Stimulated activated CD4-positive, alpha-beta T cell treated with anti-CD3 and anti-CD28 coated beads, Interleukin-12 subunit alpha, Interleukin-12 subunit beta, amount 100 ng/mL, for 24 hours (primary cell): ENCODE measurements at places on chromosomes 6 and 20.

GRCh38 chr6:43669050-43669921, 18.3 kb downstream of the MRPS18A start:
- no peak for DNase-seq

GRCh38 chr20:29744071-29744470, 1513.4 kb upstream of the DEFB115 start:
- no peak for DNase-seq

DNA sequence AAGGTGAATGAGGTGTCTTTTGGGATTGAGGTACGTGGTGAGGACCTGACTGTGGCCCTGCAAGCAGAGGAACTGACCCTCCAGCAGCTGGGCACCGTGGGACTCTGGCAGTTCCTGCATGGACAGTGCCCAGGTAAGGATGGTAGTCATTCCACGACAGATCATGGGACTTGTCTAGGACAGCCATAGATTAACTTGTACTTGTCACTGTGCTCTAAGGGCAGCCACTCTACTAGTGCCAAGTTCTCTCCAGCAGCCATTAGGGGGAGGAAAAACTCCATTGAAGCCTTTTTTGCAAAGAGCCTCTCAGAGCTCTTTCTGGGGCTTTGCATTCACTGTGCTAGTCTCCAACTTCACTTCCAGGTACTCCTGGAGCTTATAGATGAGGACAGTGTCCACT, 20.4 kb downstream of the TAF11 start:
- DNase-seq = no peak

DNA sequence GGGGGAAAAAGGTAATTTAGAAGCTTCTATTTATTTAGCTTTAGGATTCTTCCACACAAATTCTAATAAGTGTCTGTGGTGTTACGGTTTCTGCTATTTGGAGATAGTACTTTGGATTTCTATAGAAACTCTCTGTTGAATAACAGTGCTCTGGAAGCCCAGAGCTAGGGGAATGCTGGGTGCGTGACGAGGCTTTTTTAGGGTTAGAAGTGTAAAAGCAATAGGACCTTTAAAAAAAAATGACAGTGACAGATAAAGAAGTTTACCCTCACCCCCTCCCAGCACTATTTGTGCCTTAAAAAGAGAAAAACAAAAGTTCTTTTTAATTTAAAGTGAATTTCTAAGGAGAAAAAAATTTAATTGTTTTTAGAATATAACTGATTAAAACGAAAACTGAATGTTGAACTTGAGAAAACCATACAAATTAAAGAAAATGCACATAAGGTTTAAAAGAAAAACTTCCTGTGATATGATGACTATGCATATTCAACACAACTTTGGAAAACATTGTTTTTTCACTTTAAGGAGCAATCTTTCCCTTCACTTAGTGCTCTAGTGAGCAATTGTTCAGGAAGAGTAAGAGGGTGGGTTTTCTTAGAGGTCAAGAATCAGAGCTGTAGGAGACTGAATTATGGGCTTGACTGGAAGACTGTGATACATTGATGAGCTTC, 89.6 kb upstream of the RIPOR2 start:
- DNase-seq = no peak

GRCh38 chr6:160160450-160160849, 38.8 kb downstream of the SLC22A1 start:
- DNase-seq = no peak

GRCh38 chr20:33569802-33570391, 80.0 kb downstream of the CBFA2T2 start:
- no peak for DNase-seq

DNA sequence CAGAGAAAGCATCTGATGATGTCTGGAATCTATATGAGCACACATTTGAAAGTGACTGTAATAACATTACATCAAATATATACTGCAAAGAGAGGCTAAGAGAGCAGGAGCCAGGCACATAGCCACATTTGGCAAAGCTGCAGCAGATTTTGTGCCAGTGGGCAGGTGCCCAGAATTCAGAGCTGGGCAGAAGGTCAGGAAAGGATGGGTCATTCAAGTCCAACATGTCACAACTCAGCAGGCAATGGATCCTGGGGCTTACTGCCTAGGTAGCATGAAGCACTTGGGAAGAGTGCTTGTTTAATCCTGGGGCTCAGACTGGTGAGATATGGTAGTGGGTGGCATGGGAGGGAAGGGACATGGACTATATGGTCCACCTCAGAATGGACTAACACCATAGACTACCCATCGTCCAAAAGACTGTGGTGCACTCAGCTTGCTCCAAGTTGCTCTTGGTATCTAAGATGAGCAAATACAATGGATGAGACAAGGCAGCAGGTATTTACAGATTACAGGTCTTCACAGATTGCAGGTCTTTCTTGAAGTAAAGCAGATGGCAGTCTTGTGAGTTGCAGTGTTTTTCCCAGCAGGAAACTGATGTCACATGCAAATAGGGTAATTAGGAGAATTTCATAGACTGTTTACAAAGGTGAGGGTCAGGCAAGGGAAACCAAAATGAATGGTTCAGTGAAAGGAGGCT, 31.2 kb upstream of the SHLD1 start:
- DNase-seq = no peak

- no peak for DNase-seq
These were observed 96.7 kb downstream of the SYCP2 start for GRCh38 chr20:59836767-59837166.

DNA sequence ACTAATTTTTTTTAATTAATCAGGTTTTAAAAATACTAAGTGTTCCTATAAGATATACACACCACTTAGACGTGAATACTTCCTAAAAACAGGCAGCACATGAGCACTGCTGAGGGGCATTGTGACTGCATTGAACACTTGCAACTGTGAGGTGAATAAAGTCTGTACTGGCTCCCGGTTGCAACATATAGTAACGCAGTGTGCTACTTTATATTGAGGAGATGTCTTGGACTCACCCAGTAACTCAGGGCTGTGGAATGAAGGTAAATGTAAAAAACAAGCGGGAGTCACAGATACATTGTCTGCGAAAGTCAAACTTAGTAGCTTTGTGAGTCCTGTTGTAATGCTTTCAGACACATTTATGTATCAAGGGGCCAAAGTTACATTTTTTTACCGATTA, 17.0 kb upstream of the HLA-A start:
- DNase-seq = no peak

DNA sequence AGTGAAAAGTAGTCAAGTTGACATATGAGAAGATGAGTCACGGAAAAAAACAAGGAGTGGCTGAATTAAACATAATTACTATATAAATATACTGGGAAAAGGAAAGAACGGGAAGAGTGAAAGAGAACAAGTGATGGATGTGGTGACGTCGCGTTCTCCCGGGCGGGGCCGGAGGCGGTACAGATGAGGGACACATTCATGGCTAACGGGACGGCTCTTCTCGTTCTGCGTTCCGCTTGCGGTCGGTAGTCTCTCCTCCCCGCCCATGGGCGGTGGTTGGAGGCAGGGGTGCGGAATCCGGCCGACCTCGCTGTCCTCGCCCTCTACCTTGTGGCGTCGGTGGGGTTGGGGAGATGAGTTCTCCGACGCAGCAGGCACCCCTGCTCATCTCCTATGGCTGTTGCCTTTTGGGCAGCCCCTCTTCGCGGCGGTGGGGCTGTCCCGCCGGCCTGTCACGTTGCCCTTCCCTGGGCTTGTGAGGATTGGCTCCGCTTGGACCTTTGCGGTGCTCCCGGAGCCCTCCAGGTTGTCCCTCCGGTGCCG, 22.5 kb downstream of the HLA-G start:
- DNase-seq = no peak

- DNase-seq = no peak
These were observed 283.1 kb downstream of the PREX1 start for GRCh38 chr20:48544402-48545339.

- DNase-seq = no peak
These were observed 115.4 kb downstream of the SLX4IP start for GRCh38 chr20:10550204-10551118.

- no peak for DNase-seq
These were observed 10.1 kb upstream of the TCF15 start for GRCh38 chr20:620246-620645.

- no peak for DNase-seq
These were observed 29.7 kb upstream of the RNF24 start for GRCh38 chr20:4045082-4045481.

GRCh38 chr6:1758076-1758679, 148.5 kb downstream of the FOXC1 start:
- no peak for DNase-seq

- DNase-seq = no peak
These were observed 58.6 kb upstream of the EEF1A1 start for GRCh38 chr6:73579389-73579788.

- no peak for DNase-seq
These were observed 133.2 kb downstream of the CDH4 start for GRCh38 chr20:61385296-61385695.

DNA sequence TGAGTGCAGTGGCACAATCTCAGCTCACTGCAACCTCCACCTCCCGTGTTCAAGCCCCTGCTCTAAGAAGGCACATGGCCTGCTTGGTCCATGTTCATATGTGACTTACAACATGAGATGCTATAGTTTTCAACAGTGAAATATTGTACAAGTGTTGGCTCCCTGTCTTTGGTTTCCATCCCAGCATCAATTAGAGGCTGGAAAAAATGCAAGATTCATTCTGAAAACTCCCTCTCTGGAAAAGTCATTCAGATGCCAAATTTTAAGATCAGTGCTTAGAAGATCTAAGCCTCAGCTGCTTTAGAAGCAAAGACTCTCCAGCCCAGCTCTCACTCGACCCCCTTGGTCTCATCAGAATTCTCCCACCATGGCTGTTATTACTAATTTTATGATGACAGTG, 398.9 kb downstream of the KIF16B start:
- no peak for DNase-seq
